ENCODE measurements at places on chromosomes 1 and 21.
A peak's percentile ranks its signal among the peaks of the same experiment; 100 is the strongest.

GRCh38 chr1:231844986-231845502 is 218.5 kb downstream of the DISC1 start:
- no peak for DNase-seq

DNA sequence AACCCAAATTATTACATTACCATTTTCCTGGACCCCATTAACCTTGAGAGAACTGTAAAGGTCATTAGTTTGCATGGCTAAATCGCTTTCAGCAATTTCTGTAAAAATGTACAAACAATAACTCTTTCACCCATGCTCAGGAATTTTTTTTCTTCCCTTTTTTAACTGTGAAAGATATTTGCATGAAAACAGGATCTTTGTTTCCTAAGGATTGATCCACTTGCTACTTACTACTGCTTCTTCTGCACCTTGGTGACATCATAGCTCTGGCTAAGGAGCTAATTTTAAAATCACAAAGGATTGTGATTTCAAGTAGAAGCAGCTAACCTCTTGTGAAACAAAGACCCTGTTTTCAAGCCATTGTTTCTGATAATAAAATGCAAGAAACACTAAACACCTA is 274.6 kb upstream of the ESRRG start:
- DNase-seq = no peak

GRCh38 chr1:2605509-2606395 is 19.2 kb downstream of the PRXL2B start:
- DNase-seq = no peak

DNA sequence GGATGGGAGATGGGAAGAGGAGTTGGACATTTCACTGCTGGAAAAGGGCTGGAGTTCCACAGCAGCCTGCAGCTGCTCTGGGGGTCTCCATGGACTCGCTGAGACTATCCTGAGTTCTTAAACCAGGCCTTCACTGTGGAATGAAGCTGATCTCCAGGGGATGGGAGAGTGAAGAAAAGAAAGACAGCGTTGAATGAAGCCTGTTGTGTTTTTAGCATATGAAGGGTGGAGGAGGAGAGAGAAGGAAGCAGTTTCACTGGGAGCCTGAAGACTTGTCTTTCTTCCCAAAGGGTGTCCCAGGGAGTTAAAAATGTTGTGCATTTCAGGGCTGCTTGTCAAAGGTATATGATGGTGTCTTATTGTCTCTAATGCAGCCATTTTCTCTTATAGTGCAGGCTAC is 9.2 kb downstream of the ROR1 start:
- DNase-seq = no peak

DNA sequence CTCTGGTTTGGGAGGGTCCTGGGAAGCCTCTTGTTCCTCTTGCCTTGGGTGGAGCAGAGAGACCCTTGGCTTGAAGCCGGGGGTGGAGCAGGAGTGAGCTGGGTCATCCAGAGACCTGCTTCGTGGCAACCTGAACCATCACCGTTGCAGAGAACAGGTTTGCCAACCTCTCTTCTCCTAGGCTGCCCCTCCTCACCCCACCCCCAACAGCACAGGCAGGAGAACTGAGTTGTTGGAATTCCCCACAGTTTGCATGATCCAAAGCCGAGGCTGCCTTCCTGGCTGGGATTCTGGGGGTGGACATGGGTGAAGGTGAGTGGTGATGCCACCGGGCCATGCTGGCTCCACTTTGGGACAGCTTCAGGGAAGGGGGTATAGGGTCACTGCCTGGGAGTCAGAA is 2.2 kb downstream of the WNT4 start:
- DNase-seq = no peak

DNA sequence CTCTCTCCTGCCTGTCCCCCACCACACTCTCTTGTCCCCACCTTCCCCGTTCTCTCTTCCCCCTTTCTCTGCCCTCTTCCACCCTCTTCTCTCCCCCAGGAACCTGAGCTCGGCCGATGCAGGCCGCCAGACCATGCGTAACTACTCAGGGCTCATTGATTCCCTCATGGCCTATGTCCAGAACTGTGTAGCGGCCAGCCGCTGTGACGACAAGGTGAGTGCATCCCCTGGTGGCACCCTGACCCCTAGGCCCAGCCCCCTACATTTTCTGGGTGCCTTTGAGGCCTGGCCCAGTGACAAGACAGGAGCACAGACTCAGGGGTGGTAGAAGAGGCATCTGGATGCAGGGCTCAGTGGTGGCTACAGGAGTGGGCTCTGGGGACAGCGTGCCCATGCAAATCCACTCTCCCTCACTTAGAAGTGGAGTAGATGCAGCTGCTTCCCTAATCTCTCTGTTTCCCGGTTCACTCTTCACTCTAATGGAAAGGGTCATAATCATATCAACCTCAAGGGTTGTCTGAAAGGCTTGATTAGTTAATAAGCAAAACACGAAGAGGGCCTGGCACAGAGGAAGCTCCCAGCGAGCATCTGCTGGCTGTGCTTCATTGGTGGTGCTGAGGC is 37.0 kb downstream of the PKP1 start:
- DNase-seq = no peak

- no peak for DNase-seq
Measured at GRCh38 chr1:33256221-33256470, 146 bp upstream of the ZNF362 start.

DNA sequence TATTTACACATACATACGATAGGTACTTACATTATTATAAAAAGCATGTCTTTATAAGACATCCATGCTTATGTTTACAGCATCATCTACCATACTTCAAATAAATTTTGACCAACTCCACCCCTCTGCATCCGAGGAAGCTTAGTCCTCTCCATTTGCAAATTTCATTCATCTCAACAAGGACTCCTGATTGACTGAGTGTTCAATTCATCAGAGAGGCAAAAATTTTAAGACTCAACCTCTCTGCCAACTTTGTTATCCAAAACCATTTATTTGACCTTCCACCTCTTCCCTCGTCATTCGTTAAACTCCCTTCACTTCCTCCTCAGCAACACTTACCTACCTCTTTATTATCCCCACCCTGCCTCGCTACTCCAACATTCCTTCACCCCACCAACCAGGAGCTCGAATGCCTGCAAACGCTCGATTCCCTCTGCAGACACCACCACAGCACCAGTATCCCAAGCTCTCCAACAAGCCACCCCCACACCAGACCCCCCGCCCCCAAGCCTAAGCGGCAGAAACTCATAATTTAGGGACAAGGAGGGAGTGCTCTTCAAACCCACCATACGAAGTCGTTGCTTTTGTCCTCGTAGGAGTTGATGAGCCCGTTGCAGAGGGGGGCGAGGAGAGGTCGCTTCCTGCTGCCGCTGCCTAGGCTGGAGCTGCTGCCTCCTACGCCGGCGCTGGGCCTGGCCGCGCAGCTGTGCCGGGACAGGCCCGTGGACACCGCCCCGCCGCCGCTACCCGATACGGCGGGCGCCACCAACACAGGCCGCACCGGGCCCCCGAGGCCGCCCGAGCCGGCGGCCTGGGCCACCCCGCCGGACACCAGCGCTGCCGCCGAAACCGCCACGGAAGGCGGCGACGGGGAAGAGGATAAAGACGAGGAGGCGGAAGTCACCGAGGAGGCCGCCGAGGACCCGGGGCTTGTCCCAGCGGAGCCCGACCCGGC is 803 bp downstream of the COP1 start:
- DNase-seq = peak; percentile 12

GRCh38 chr1:209720326-209720725 is 15.7 kb downstream of the HSD11B1 start:
- DNase-seq = no peak

DNA sequence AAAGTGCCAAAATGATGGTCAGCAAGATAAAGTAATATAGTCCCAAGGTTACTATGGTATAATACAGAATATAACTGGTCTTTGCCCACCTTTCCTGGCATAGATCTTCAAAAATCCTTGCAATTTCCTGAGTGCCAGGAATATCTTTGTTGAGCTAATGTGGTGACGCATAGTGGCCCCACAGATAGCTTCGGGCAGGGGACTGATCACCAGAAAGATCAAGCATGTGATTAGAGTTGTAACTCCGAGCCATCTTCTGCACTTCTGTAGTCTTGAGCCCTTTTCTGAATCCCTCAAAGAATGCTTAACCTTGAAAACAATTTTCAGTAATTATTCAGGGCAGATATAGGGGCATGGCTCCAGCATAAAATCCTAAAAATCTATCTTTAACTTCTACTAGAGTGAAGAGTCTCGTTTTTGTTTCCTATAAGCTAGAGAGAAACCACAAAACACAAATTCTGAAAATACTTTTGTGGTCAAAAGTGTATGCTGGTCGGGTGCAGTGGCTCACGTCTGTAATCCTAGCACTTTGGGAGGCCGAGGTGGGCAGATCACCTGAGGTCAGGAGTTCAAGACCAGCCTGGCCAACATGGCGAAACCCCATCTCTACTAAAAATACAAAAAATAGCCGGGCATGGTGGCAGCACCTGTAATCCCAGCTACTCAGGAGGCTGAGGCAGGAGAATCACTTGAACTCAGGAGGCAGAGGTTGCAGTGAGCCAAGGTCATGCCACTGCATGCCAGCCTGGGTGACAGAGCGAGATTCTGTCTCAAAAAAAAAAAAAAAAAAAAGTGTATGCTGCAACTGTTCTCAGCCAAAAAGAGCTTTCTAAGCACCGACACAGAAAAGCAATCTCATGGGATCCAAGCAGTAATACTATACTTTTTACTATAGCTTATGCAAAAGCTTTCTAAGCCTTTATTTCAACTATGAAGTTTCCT is 62.8 kb downstream of the NVL start:
- DNase-seq = no peak

DNA sequence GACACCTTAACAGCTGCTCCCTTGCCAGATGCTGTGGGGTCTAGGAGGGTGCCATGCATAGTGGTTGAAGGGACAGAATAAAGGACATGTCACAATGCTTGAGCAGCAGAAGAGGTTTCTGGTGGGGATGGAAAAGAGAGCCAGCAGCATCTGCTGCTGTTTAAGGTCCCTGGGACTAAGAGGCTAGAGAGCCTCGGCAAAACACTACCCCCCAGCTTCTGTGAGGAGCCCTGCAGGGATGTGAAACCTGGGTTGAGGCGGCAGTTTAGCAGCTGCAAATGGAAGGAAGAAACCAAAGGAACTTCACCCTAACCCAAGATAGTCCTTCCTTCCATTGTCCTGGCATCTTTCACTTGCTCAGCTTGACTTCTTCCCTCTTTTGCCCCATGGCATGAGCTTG is 39.4 kb downstream of the PLXNA2 start:
- DNase-seq = no peak

DNA sequence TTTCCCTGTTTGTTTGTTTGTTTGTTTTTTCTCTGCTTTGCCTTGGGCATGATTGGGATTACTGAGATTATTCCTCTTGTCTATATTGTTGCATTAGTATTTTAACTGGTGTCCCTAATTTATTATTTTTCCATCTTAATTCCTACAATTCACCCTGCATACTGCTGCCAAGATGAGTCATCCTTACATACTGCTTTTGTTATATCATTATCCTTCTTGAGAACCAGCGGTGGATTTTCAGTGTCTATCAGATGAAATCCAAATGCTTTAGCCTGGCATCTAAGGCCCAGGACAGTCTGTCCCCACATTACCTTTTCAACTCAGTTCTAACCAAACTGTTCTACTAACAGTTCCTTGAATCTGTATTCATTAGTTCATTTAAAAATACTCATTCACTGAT is 101.7 kb downstream of the OLFML2B start:
- DNase-seq = no peak

DNA sequence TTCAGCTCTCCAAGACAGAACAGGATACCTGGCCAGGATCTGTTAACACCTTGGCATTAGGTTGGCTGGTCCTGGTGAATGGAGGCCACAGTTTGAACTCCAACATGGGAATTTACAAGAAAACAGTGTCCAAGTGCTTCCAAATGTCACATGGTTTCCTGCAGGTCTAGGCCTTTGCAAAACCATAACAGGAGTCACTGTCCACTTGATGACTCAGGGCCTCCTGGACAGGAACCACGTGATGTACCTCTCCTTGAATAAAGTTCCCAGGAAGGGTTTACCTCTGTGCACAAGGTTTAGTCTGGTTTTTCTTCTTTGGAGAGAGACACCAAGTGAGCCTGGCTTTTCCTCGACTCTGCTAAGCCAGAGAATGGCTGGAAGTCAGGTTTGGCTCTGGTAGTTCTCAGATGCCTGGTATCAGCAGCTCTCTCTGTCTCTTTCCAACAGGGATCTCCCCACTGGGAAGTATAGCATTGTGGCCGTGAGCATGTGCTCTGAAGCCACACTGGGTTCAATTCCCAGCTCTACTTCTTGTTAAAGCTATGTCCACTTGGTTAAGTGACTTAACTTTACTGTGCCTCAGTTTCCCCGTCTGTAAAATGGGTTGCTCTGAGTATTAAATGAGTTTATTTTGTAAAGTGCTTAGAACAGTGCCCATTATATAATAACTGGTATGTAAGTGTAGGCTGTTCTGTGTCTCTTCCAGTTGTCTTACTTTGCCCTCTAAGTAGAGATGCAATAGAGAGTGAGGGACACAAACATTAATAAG is 27.3 kb upstream of the TMEM61 start:
- DNase-seq = no peak

- no peak for DNase-seq
Measured at GRCh38 chr21:38771536-38771935, 34.2 kb upstream of the ETS2 start.

DNA sequence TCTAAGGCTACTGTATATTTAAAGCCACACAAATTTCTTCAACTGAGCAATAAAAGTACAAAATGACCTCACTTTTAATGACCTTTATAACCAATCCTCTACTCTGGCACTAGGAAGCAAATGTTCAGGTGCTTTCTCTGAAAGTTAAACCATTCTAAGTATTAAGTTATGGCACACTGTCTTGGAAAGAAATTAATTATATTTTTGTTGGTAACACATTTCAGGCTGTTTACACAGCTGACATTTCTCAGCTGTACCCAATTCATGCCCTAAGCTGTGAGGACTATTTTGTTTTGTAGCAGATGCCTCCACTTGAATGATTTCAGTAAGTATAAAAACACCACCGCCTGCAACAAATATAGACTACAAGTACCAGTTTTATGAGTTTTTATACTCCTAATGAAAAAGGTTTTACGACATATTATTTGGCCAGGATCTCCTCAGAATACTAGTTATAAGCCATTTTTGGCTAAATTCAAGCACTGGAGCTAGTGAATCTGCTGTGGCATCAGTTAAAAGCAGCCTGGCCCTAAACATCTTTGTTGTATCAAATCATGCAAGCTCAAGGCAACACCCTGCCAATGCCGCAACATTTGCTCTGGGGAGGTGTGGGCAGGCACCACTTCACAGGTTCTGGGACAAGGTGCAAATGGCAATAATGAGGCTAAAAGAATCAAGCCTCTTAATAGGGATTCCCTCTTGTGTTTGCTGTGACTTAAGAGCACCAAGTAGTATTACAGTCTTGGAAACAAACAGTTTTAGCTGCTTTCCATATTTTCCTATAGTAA is 228.4 kb upstream of the DMRTA2 start:
- DNase-seq = peak; percentile 58

GRCh38 chr1:43849670-43850069 is 83.9 kb upstream of the ARTN start:
- DNase-seq = no peak

GRCh38 chr1:56917356-56917755 is 48.5 kb downstream of the C8B start:
- DNase-seq = no peak

Measured in pons (tissue), 1 donor.